Bone marrow (tissue), 2 donors: ENCODE measurements at places on chromosomes 4 and X.

DNA sequence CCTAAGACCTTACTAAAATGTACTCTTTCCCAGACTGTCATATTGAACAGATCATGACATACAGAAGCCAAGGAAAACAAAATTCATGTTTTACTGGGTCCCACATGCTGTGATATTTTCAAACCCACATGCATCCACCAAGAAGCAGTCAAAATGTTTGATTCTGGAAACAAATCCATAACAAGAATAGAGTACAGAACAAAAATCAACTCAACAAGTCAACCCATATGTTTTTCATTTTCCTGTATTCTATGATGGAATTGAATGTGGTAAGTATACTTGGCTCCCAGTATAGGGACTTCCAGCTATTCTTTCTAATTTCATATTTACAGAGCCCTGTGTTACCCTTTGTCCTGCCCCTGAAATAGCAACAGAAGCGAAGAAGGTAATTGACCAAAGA, 106.8 kb downstream of the COL25A1 start:
- no peak for DNase-seq

- DNase-seq = no peak
Observed at GRCh38 chr4:173318240-173318639, 15.9 kb downstream of the HMGB2 start.

DNA sequence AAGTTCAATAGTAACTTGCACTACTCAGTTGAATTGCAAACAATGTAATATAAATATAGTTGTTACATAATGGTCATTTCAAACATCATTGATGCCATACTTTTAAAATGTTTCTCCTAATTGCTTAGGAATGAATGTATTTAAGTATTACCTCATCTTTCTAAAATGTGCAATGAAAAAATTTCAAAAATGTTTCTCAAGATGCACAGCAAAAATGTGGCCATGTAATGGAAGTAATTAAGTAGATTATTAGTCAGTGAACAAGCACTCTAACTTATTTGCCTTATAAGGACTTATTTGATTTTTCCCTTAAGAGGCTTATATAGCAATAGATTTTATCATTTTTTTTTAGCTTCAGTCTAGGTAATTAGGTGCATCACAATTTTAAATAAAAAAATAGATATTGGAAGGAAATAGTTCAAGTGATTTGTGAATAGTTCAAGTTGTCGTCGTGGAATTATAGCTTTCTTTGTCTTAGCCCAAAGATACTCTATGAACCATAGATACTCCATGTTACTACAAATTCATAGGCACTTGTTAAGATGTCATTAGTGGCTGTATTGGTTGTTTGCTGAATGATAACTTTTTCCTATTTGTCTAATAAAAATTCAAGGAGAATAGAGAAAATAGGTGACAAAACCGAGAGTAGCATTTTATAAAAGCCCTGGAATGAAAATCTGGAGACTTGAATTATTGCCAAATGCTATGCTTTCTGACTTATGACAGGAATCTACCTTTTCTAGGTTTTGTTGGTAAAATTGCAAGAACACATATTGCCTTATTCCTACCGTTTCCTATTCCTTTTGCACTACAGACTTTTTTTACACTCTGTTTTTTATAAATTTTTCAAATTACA, 118.5 kb downstream of the TLL1 start:
- DNase-seq = no peak

- no peak for DNase-seq
Observed at GRCh38 chr4:175946472-175947116, 119.0 kb upstream of the WDR17 start.

- no peak for DNase-seq
Observed at GRCh38 chrX:131831185-131831520, 191.9 kb upstream of the STK26 start.

DNA sequence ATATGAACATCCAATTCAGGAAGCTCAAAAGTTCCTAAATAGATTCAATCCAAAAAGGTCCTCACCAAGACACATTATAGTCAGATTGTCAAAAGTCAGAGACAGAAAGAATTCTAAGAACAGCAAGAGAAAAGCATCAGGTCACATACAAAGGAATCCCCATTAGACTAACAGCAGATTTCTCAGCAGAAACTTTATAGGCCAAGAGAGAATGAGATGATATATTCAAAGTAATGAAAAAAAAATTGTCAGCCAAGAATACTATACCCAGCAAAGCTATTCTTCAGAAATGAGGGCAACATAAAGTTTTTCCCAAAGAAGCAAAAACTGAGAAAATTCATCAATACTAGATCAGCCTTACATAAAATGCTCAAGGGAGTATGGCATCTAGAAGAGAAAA, 106.6 kb upstream of the SH3RF1 start:
- no peak for DNase-seq

DNA sequence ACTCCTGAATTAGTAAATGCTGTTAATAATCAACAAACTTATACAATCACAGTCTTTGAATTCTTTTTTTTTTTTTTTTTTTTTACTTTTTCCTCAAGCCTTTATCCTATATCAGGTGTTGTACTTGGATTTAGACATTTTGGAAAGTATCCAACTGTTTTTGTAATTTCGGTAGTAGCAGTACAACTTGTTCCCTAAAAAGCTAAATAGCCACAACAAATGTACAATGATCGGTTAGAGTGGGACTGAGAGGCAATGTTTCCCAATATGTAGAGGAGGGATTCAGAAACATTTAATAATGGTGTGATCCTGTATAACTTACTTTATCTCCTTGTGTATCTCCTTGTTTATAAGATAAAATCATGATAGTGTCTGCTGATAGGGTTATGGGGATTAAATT, 343.1 kb downstream of the GRID2 start:
- DNase-seq = no peak

DNA sequence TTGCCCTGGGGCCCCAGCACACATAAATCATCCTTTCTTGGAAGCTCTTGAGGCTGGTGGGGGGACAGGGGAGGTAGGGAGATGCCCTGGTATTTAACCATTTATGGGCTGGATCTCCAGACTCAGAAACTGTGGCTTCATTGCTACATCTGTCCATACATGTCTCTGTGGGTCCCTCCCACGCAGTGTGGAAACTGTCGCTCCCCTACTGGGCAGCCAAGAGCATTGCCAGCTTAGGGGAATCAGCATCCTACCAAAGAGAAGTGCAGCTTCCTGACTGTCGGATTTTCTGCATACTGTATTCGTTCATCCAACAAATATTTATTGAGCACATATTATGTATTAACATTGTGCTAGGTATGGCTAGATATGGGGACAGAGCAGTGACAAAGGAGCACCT, 3.7 kb downstream of the GRIPAP1 start:
- no peak for DNase-seq

GRCh38 chr4:145195167-145195952, 15.0 kb upstream of the OTUD4 start:
- DNase-seq = no peak

GRCh38 chr4:114038762-114039387, 59.4 kb upstream of the ARSJ start:
- DNase-seq = no peak

GRCh38 chr4:151950993-151951670, 190.3 kb upstream of the GATB start:
- DNase-seq = no peak

GRCh38 chr4:159010563-159011260, 92.2 kb upstream of the RAPGEF2 start:
- no peak for DNase-seq

- no peak for DNase-seq
Observed at GRCh38 chr4:128601991-128602695, 207.4 kb upstream of the JADE1 start.

DNA sequence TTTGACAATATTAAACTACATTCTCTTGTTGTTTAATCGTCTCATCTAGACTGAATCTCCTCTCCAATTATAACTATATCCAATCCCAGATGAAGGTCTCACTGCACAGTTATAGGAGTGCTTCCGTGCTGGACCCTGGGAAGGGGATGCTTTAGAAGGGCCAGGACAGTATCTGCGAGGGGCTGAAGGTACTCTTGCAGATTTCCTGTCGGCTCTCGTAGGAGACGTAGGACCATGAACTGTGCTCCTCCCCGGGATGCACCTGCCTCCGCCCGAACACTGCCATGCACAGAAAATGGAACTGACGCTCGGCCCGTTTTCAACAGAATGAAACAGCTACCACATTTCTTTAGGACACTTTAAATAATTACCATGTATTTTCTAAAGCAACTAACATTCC, 39.4 kb downstream of the FAT1 start:
- no peak for DNase-seq

DNA sequence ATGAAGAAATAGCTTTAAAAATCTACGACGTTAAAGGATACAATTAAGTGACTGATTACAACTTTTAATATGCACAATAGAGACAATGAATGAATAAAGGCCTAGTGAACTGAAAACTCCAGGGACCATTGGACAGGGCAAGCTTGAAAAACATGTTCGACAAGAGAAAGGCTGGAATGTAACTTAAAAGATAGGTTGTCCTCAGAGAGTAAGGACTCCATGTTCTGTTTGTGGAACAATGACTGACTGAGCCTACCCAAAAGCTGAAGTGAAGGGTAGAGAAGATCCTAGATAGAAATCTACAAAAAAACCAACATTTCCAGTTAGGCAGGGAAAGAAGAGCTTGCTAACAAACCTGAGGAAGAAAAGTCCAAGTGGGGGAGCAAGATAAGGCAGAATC, 173.4 kb downstream of the NR3C2 start:
- no peak for DNase-seq

- no peak for DNase-seq
Observed at GRCh38 chr4:180610324-180610723, 1632.9 kb upstream of the TENM3 start.

GRCh38 chr4:119337010-119337409, 15.1 kb upstream of the FABP2 start:
- no peak for DNase-seq

- DNase-seq = no peak
Observed at GRCh38 chrX:40007131-40007755, 90.5 kb downstream of the BCOR start.

DNA sequence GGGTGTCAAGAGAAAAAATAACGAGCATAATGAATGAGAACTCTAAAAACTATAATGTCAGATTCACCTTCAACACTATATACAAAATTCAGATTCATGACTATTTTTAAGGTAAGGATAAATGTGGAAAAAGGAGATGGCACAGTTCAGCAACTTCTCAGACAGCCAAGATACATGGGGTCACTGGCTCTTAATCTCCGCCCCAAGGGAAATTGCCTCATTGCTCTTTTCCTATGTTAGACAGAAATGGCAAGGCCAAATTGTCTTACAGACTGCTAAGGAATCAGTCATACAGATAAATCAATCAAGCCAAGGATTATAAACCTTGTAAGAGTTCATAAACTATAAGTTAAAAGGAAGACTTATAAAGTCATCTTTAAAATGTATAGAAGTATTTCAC, 183.4 kb downstream of the OPHN1 start:
- DNase-seq = no peak

DNA sequence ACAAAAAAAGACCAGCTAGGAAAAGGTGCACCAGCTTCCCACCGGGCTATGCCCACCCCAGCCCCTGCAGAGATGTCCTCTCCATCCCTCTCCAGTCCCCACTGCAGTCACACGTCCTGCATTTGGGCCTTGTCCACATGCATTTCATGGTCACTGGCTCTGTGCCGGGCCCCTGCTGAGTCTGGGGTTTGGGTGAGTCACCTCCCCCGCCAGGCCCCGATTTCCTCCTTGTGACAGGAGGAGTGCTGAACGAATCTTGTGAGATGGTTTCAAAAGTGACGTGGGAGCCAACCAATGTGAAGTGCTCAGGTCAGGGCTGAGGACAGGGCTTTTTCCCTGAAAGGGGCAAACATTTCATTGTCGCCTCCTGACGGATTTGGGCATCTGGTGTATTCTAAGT, 7.1 kb downstream of the CPZ start:
- DNase-seq = no peak

DNA sequence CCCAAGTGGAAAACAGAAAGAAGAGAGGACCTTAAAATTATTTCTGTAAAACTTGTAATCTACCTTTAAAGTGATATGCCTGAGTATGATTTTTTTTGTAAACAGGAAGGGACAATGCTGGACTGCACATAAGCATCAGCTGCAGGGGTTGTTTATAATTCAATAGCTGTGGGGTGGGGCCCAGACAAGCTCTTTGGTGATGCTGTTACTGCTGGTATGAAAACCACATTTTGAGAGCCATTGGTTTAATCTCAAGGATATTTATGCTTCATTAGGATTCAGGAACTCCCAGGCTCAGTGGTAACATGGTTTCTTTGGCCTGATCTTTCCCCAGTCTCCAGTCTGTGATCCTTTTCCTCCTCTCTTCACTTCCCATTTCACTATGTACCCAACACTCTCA, 34.3 kb upstream of the GRPR start:
- DNase-seq = no peak

- DNase-seq = no peak
Observed at GRCh38 chr4:117660668-117661067, 373.6 kb upstream of the NDST3 start.

GRCh38 chr4:30586850-30587249, 133.3 kb upstream of the PCDH7 start:
- no peak for DNase-seq

GRCh38 chr4:124478470-124478869, 234.1 kb downstream of the ANKRD50 start:
- no peak for DNase-seq

DNA sequence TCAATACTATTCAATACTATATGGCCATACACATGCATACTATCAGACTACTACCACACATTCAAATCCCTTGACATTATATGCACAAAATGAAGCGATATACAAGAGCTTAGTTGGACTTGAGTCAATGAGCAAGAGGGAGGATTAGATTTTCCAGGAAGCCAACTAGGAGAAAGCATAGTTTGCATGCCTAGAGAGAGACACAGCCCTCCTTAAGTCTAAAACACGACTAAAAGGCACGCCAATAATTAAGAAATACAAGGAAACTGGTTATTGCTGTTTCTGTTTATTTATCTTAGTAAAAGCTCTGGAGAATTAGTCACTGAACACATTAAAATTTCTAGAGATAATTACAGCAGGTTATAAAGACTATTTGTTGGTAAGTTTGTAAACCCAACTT, 21.8 kb downstream of the MBNL3 start:
- DNase-seq = no peak

DNA sequence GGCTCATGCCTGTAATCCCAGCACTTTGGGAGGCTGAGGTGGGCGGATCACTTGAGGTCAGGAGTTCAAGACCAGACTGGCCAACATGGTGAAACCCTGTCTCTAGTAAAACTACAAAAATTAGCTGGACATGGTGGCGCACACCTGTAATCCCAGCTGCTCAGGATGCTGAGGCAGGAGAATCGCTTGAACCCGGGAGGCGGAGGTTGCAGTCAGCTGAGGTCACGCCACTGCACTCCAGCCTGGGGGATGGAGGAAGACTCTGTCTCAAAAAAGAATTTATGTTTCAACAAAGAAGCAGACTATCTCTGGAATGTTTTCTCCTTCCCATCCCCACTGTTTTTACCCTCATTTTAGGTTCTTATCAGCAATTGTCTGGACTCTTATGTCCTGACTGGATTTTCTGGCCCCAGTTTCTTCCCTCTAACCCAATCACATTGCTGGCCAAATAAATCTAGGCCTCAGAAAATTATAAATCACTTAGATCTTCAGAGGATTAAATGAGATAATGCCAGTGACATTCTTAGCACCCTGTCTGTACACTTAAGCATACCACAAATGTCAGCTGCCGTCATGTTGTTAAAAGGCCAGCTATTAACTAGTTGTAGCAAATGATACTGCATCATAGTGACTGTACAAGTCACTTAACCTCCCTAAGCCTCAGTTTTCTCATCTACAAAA, 44.9 kb upstream of the PRSS48 start:
- DNase-seq = no peak
